Caco-2 (cell line): ENCODE measurements at places on chromosomes 4 and X.

- peak; percentile 39 for DNase-seq
Observed at GRCh38 chrX:32137525-32137924, 1065.7 kb upstream of the FTHL17 start.

DNA sequence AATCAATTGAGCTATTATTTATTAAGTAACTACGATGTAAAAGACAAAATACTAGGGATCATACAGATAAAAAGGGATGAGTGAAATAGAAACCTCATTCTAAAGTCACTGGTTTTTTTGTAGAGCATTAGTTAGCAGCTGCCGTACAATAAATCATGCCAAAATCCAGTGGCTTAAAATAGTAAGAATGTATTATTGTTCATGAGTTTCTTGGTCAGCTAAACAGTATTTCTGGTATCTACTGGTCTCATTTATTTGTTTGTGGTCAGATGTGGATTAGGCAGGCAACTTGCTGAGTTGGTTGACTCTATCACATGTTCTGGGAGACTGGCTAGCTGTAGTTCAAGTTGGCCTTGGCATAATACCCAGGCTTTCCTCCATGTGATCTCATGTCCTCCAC lies 667.3 kb downstream of the GALNTL6 start:
- DNase-seq = no peak

GRCh38 chr4:72205298-72205697 lies 173.5 kb downstream of the NPFFR2 start:
- no peak for DNase-seq

DNA sequence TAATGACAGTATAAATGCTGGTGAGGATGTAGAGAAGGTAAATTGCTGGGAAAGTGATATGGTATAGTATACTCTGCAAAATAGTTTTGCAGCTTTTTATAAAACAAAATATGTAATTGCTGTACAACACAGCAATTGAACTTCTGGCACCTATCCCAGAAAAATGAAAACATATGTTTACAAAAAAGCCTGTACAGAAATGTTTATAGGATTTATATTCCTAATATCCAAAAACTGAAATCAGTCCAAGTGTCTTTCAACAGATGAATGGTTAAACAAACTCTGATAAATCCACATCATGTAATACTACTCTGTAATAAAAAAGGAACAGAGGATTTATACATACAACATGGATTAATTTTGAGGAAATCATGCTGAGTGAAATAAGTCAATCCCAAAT lies 198.4 kb upstream of the ACTRT1 start:
- no peak for DNase-seq

GRCh38 chr4:176883108-176883550 lies 90.4 kb upstream of the VEGFC start:
- DNase-seq = no peak

DNA sequence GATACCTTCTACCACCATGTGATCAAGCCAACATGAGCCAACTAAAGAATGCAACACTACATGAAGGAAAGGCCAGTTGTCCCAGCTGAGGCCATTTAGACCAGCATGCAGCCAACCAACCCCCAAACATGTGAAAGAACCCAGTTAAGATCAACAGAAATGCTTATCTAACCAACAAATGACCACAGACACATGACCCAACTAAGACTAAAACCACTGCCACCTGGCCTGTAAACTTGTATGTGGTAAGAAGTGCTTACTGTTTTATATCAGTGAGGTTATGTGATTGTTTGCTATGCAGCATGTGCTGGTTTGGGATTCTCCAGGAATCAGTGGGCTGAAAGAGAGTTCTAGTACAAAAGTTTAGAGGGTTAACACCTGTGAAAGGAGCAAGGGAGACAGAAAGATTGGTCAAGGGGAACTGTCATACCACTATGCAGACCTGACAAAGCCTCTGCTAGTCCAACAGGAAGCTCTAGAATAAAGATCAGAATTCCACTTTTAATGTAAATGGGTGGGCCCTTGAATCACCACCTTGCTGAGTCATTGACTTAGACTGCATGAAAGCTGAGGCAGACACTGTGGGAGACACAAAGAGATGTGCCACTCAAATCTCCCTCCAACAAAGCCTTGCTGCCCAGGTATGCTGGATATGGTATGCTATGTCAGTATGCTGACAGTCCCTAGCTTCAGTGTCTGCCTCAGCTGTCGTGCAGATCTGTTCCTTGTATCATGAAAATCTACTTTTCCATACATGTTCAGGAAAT lies 6.1 kb upstream of the SH3D19 start:
- no peak for DNase-seq

GRCh38 chr4:94486372-94486801 lies 34.6 kb downstream of the PDLIM5 start:
- DNase-seq = no peak
